Left kidney (tissue), 8 donors: ENCODE measurements at places on chromosomes 2 and 18.

- DNase-seq = no peak
These were observed 435.6 kb upstream of the GYPC start for GRCh38 chr2:126220331-126220730.

DNA sequence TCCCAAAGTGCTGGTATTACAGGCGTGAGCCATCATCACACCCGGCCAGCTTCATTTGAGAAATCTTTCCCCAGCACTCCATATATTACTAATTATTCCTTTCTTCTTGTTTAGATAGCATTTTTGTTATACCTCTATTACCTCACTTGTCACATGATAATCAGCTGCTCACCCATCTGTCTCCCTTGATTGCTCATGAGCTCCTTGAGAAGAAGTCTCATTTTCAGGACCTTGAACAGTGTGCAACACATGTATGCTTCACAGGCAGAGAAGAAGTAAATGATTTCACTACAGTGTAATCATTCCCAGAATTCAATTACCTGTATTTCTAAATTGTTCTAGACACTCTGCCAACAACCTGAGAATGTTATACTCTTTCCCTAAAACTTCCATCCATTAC lies 6.2 kb downstream of the PAIP2B start:
- DNase-seq = peak; percentile 6

DNA sequence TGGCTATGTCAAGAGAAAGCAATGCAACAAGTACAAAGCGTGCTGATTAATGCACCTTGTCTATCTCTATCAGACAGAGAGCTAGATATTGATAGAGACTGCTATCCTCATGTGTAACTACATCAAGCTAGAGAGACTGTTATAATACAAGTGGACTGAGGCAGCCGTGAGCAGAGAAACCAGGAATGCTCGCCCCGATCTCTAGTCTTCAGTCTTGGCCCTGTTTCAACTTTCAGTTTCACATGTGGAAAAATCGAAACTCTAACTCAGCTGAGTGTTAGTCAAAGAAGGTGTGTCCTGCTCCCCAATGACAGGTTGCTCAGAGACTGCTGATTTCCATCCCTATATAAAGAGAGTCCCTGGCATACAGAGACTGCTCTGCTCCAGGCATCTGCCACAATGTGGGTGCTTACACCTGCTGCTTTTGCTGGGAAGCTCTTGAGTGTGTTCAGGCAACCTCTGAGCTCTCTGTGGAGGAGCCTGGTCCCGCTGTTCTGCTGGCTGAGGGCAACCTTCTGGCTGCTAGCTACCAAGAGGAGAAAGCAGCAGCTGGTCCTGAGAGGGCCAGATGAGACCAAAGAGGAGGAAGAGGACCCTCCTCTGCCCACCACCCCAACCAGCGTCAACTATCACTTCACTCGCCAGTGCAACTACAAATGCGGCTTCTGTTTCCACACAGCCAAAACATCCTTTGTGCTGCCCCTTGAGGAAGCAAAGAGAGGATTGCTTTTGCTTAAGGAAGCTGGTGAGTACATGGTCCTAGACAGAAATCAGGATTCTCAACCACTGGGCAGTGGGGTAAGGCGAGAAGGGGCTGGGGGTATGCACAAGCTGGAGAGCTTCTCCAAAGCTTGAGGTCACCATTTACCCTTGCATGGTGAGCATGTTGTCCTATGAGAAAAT lies at the start of gene RSAD2:
Gene RSAD2, plus strand, starts transcription at position 376 of the 903 bp plus-strand sequence. Its CDS starts 24 bp downstream, at position 400.
- no peak for DNase-seq

- DNase-seq = no peak
These were observed 66.1 kb upstream of the ID2 start for GRCh38 chr2:8615576-8616281.

DNA sequence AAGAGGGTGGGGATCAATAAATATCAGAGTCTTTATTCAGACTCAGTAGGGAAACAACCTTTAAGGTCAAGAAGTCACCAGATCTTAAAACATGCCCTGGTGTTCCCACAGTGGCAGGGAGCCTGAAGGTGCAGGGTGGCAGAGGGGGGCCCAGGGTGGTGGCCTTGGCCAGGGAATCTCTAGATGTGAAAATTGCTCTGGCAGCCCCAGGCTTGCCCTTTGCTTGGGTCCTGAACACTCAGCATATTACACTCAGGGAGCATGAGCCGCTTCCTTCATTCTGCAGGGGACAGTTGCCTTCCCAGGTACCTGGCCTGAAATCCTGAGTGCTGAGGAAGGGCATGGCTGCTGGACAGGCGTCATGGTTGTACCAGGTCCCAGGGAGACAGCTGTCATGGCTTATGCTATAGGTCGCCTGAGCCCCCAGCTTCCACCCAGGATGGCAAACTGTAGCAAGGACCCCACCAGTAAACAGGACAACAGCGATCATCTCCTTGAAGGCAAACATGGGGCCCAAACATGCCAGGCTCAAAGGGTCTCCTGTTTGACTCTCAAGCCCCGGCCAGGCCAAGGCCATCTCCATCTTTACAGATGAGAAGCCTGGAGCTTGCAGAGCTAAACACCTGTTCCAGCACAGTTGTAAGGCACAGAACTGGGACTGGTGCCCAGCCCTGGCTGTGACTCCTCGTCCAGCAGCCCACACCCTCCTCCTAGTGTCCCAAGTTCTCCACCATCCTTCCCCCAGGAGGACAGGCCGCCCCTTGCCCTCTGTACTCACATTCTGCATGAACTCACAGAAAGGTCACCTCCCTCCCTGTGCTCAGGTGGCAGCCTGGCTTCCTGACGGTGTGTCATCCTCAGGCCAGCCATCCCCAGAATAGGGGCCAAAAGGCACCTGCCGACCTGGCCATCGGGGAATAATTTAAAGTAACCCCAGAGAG lies 14.6 kb downstream of the ABCG8 start:
- no peak for DNase-seq

DNA sequence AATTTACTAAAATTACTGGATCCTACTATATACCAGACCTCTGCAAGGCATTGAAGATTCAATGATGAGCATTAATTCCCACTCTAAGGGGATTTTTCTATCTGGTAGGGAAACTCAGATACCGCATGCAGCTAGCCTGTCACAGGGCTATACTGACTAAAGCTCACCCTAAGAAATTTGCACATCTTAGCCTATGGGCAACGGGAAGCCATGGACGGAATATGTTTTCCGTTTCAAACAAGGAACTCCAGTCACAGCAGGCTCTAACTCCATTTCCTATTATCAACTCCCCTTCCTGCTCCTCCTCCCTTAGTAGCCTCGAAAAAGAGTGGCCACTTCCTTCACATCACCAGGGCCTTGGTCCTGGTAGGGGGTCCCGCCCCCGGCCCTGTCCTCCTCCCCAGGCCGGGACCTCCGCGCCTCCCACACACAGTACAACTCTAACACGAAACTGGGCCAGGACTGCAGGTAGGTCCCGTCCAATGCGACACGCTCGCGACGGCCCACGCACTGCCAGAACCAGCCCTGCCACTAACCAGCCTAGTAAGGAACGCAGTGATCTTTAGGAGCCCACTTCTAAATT lies 659 bp upstream of the COX5B start:
- DNase-seq = no peak

GRCh38 chr2:63127594-63127993 lies 77.0 kb downstream of the OTX1 start:
- DNase-seq = no peak

DNA sequence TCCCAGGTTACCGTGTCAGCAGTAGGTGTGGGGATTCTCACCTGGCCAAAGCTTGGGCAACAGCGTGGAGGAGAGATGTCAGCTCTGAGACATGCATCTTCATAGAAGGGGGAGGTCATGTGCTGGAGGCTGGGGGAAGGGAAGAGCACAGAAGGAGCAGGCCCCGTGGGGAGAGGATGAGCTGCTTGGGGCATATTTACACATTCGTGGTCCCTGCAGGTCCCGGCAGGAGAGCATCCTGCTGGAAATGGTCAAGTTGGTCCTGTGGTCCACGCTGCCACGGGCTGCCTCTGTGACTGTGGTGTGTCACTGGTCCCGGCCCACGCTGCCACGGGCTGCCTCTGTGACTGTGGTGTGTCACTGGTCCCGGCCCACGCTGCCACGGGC lies 195.1 kb upstream of the TWIST2 start:
- no peak for DNase-seq

- DNase-seq = no peak
These were observed 605.3 kb upstream of the ZNF804A start for GRCh38 chr2:183993052-183993451.

- no peak for DNase-seq
These were observed 112.9 kb downstream of the CLIP4 start for GRCh38 chr2:29227935-29228675.

- no peak for DNase-seq
These were observed 31.3 kb downstream of the KIAA2012 start for GRCh38 chr2:202104286-202104870.

DNA sequence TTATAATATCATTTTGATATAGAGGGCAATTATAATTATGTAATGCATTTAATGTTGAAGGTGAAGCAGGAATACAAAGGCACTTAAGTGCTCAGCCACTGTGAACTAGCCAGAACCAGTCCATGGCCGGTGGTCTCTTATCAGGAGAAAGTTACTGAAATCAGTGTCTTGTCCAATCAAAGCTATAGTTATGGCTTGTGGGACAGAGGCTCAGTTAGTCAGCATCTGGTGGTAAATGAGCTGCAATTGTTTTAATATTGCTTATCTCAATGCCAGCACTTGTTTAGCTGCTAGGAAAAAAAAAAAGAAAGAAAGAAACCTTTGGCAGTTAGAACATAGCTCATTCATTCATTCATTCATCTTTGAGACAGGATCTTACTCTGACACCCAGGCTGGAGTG lies 3.8 kb upstream of the ALS2 start:
- no peak for DNase-seq

GRCh38 chr2:216188956-216189355 lies 79.8 kb downstream of the XRCC5 start:
- no peak for DNase-seq

- no peak for DNase-seq
These were observed 31.1 kb upstream of the GMCL1 start for GRCh38 chr2:69798290-69798908.

- no peak for DNase-seq
These were observed 69.5 kb downstream of the KYNU start for GRCh38 chr2:142946941-142947340.

DNA sequence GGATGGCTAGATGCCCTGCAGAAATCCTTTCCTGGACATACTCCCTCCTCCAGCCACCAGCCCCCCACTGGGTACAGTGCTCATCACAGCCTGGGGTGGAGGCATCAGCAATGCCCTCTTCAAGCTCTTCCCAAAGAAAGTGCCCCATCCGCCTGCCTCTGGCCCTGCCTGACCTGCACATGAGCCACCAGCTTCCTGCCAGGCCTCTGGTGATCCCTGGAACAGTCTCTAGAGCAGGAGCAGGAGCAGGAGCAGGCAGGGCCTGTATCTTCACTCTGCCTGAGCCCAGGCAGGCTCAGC lies 54.1 kb upstream of the CAB39 start:
- no peak for DNase-seq

GRCh38 chr2:111967018-111967417 lies 68.6 kb downstream of the MERTK start:
- no peak for DNase-seq

DNA sequence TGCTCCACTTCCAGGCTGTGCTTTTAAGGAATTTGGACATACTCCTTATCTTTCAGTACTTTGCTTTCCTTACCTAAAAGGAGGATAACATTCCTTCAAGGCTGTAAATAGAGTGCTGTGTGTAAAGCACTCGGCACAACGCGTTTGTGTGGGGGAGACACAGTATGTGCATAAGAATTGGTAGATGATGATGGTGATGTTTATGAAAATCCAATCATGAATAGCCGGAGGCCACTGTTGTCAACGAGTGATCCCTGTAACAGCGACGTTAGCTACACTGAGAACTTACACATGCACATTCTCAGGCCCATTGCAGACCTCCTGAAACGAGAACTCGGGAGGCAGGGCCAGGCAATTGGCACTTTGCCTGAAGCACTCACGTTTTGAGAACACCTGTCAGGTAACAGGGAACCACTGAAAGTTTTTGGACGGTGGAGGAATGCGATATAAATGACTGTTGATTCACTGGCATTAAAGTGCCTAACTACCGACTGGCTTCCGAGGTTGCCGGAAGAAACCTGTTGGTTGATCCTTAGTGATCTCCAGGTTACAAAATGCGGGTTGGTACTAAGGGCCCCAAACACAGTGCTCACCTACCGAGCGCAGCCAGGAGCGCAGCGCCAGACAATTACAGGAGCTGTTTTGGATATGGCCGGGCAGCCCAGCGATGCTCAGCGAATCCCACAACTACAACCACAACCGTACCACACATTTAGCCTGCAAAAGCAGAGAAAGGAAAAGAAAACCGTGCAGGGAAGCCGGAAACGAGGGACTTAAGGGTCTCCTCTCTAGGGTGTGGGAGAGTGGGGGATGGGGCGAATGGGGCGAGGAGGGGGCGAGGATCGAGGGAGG lies 1.0 kb upstream of the MAP4K4 start:
- peak; percentile 40 for DNase-seq

GRCh38 chr2:145792745-145793144 lies 1272.8 kb upstream of the ZEB2 start:
- no peak for DNase-seq

- DNase-seq = no peak
These were observed 72.3 kb downstream of the BARD1 start for GRCh38 chr2:214737188-214737587.

GRCh38 chr2:110770959-110771431 lies 38.6 kb downstream of the ACOXL start:
- peak; percentile 36 for DNase-seq
